SJCRH30 (cell line): ENCODE measurements at places on chromosomes 11 and 22. TPM values are rescaled to one million over a fixed set of nuclear protein-coding genes. Genes with fewer than 3 reads are reported as not detected.

The KCNQ1 gene
- total RNA-seq, result not detected in 2 replicates

DNA sequence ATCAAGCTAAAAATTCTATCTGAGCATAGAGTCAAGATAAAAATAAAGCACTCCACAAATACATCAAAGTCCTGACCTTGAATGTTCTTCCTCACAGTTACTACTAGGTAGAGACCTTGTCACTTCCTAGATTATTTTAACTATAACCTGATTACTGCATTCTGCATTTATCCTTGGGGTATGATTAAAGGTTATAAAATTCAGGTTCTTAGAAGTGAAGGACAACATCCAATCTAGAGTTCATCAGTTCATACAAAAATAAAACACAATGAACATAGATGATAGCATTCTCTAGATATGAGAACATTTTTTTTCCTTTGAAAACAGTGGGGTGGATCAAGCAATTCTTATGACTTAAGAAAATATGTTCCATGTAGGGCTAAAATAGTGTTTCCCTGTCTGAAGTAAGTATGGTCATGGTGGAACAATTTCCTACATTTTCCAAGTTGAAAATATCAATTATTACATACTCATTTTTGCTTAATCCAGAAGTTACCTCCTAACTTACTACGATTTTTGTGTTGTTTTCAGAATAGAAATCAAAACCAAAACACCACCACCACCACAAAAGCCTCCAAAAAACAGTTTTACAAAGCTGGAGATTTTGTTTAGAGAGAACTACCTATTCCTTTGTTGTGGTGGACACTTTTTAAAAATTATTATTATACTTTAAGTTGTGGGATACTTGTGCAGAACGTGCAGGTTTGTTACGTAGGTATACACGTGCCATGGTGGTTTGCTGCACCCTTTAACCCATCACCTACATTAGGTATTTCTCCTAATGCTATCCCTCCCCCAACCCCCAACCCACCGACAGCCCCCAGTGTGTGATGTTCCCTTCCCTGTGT lies 112.0 kb upstream of the DDI1 start:
- no peak for DNase-seq

The B4GALNT4 gene
- total RNA-seq, result 0.08 TPM in 1 of 2 replicates, not detected in the other

- no peak for DNase-seq
Measured at GRCh38 chr11:21037850-21038249, 368.5 kb downstream of the NELL1 start.

DNA sequence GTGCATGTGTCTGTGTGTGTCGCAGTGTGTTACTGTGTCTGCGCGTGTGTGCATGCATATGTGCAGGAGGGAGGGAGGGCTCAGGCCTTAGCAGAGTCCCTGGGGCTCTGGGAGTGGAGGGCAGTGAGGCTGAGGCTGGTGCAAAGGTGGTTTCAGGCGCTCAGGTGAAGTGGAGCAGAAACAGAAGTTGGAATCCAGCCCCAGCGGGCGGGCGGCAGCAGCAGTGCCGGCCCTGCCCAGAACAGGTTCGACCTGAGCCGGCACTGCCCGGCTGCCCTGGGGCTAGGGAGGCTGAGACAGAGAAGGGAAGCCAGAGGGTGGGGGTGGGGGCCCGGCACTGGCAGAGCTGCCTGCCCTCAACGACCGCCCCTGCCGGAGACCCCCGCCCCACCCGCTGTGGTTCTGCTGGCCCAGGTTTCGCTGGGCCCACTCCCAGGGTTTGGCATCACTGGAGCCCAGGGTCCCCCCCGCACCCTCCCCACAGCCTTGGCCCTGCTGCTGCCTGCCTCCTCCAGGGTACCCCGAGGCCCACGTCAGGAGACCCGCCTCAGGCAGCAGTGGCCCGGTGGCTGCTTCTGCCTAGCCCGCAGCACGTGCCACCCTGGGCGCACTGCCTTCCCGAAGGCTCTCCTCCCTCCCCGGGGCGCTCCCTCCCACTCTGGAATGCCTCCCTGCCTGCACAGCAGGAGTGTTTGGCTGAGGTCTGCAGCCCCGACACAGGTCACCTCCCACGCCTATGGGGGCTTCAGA lies 13.3 kb downstream of the ASCL2 start:
- no peak for DNase-seq

The CRYAB gene
- total RNA-seq, result 3.4 and 4.1 TPM in 2 replicates

DNA sequence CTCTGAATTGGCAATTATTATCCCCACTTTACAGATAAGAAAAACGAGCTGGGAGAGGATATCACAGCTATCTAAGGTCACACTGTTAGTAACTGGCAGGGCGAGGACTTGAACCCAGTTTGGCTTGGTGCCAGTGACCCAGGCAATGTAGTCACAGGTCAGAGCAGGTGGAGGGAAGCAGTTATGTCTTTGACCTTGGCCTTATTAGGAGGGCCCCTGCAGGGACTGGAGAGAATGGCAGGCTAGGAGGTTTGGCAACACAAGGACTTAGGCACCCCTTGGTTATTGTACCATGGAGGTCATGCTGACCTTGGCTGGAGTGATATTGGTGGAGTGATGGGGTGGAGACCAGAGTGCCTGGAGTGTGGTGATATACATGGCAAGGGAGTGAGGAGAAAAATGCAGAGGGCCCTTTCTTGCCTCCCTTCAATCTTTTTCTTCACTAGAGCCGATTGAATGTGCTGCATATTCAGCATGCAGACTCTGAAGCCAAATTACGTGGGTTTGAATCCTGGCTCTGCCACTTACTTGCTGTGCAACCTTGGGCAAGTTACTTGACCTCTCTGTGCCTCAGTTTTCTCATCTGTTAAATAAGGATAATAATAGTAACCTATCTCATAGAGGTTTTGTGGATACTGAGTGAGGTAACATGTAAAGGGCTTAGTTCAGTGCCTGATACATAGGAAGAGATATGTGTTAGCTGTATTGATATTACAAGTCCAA lies 92.7 kb upstream of the TBCEL start:
- no peak for DNase-seq

- DNase-seq, result no peak
Measured at GRCh38 chr22:20920881-20921203, 3.6 kb downstream of the CRKL start.

GRCh38 chr11:71101046-71101445 lies 151.3 kb downstream of the SHANK2 start:
- no peak for DNase-seq

- no peak for DNase-seq
Measured at GRCh38 chr11:112511271-112511670, 250.6 kb upstream of the PLET1 start.

DNA sequence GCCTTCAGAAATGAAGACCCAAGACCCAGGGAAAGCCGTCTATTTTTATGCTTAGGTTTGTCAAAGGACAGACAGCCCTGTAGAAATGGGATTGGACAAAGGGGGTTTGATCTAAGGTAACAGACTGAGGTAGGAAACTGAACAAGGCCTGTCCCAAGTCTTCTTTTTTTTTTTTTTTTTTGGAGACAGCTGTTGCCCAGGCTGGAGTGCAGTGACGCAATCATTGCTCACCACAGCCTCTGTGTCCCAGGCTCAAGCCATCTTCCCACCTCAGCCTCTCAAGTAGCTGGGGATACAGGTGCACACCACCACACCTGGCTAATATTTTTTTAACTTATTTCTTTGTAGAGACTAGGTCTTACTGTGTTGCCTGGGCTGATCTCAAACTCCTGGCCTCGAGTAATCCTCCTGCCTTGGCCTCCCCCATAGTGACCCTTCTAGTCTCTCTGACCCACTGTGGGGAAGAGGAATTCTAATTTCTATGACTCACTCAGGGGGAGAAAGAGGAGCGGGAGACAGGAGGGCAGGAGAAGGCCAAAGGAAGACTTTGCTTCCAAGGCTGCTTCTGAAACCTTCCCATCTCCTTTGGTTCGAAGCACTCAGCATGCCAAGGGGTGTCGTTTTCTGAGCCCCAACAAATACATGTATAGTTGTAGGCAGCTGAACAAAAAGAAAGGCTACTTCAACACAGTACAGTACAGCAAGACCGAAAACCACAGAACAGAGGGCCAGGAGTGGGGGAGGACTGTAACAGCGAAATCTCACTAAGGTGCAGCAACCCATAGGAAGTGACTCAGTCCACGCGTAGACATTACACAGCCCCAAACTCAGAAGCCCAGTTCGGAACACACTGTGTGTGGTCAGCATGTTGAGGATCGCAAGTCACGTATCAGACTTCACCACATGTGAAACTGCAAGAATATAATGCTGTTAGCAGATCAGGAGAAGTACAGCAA lies 872 bp downstream of the TMA7B start:
- peak; percentile 33 for DNase-seq

The GSTT2B gene
- 14.0 and 14.9 TPM in 2 replicates for total RNA-seq

The OR6A2 gene
- not detected in 2 replicates for total RNA-seq
